Amniotic stem cell (primary cell): ENCODE measurements at places on chromosomes 2 and 18.

DNA sequence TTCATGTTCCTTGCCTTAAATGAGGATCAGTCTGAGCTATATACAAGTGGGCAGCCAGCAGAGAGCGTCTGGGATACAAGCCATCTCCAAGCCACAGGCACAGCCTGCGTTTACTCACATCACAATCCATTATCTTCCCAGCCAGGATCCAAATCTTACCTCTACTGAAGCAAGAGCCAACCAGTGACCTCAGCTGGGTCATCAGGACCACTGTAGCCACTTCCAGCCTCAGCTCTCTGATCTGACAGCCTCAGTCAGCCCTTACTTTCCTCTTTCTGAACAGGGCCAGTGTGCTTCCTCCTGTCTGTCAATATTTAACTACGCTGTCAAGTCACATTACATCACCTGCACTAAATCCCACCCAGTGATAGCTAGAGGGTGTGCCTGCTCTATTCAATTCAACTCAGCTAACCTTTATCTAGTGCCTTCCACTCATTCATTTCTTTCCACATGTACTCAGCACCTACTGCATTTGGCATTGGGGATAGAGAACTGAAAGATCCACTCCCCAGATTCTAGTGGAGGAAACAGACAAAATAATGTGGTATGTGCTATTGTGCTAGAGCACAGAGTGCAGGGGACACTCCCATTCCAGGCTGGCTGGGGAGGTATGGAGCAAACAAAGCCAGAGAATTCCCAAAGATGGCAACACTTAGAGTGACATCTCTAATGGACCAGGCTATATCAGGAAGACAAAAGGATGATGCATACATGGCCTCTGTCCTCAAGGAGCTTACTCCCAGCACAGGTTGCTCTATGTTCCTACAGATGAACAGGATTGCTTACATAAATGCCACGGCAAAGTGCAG is 146.5 kb downstream of the NCKAP5 start:
- no peak for DNase-seq

GRCh38 chr2:235508371-235509160 is 14.7 kb downstream of the AGAP1 start:
- no peak for DNase-seq

GRCh38 chr18:74148543-74149070 is 284 bp downstream of the TIMM21 start:
- no peak for DNase-seq

- DNase-seq, result no peak
Observed at GRCh38 chr2:9021563-9022211, 18.2 kb upstream of the MBOAT2 start.

- DNase-seq, result no peak
Observed at GRCh38 chr2:150222379-150222778, 265.1 kb downstream of the RND3 start.
